Lower leg skin (tissue), 4 donors: ENCODE measurements at places on chromosomes 13 and 19. TPM values are rescaled to one million over a fixed set of nuclear protein-coding genes. Genes with fewer than 3 reads are reported as not detected.

GRCh38 chr19:29714371-29714952, 599 bp downstream of the C19orf12 start:
- no peak for DNase-seq

GRCh38 chr19:10450853-10451609, 30.7 kb downstream of the PDE4A start:
- no peak for DNase-seq

- DNase-seq, result no peak
Observed at GRCh38 chr19:1001538-1002166, 1.4 kb downstream of the GRIN3B start.

GRCh38 chr19:14440049-14440448, 6.9 kb downstream of the PKN1 start:
- DNase-seq, result peak; percentile 54

DNA sequence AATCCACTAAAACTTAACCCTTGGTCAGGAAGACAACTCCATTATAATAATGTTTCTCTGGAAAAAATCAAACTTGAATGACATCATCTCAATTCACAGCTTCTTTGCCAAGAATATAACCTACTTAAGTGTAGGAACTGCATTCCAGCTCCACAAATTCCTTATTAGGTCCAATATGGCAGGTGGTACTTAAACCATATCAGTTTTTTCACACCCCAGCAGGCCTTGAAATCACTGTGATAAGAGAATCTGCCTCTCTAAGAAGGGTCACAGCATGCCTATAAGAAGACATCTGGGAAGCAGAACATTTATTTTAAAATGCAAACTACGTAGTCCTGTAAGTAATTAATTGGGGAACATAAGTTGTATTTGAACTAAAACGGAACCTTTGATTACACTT, 687.8 kb downstream of the DIAPH3 start:
- no peak for DNase-seq

DNA sequence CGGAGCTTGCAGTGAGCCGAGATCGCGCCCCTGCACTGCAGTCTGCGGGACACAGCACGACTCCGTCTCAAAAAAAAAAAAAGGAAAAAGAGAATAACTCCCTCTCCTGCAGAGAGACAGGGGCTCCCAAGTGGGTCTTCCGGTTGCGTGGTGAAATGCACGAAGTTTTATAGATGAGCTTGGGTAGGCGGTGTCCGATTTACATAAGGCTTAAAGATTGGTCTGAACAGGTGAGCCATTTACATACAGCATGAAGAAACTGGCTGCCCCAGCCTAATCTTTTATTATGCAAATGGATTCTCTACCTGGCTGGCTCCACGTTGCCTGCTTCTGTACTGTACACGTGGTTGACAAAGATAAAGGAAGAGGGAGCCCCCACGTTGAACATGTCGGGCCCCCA, 19.5 kb downstream of the ADGRE2 start:
- DNase-seq, result no peak

DNA sequence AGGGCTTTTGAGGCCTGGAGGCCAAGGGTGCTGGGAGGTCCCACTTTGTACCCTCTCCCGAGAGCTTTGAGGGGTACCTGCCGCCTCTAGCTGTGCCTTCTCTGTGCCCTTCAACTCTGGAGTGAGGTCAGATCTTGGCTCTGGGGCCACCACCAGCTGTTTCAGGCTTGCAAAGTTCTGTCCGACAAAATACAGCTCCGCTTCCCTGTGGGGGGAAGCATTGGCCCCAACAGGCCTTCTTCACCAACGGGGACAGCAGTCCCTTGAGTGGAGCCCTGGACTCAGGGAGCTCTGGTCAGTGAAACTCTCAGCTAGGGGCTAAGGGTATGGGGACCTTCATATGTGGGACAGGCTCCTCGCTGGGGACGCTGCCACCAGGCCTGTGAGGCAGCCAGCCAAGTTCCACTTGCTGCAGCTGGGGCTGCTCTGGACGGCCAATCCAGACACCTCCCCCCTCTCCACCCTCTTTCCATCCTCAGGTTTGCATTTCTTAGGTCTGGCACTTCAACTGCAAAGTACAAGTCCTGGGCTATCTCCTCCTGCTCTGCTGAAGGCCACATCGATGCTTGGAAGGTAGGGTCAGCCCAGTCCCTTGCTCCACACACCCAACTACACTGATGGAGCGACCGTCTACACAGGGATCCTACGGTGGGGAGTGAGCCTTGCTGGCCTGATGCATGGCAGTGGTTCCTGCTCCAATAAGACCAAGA, 46.8 kb downstream of the C13orf46 start:
- DNase-seq, result peak; percentile 83

DNA sequence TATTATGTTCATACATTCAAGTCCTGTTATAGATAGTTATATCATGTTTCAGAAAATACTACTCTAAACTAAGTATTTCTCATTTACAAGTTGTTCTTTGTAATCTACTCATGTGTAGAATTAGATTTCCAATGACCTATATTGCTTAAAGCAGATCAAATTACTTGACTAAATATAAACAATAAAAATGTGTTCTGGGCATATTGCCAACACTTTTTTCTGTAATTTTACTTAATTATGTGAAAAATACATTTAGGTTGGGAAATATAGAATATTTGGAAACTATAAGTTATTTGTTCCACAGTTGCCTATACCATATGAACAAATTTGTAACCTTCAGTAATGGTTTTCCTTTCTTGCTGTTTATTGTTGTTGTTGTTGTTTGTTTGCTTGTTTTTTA, 275.2 kb upstream of the PCDH9 start:
- no peak for DNase-seq

DNA sequence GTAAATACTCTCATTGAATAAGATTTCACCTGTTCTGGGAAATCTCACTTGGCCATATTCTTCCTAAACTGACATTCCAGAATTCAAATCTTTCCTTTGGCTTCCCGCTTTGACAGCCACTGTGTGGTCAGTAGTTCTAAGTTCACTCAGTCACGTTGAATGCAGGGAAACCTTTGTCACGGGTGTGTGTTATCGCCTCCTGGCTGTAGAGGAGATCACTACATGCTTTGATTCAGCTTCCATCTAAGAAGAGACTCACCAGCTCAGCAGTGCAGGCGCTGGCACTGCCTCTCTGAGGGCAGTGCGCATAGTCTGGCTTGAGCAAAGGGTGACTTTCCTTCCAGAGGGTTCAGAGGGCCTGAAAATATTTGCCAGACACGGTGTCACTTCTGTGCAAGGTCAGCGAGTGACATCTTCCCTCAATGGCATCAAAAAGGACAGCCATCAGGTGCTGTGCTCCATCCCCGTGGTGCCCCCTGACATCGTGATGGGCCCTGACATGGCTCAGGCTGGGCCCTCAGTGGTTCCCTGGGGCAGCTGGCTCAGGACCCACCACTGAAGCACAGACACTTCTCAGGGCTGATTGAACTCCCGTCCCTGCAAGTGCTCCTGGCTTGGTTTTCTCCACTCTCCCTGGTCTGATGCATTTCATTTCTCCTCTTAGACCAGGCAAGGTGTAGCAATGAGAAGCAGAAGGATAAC, 635.4 kb upstream of the ARGLU1 start:
- no peak for DNase-seq

GRCh38 chr19:3006075-3006767, 22.9 kb downstream of the TLE2 start:
- no peak for DNase-seq

Gene MRPL4
- 77.2 TPM for total RNA-seq

Gene JAK3
- total RNA-seq, result 3.6 TPM

Gene KLK3
- 2.1 TPM for total RNA-seq

Gene LGALS14
- not detected for total RNA-seq

Gene GJB2
- total RNA-seq, result 53.0 TPM

Gene TNNT1
- total RNA-seq, result 24.0 TPM

Gene SKA3
- 0.53 TPM for total RNA-seq

Gene SHC2
- total RNA-seq, result 17.7 TPM

Gene RXFP2
- 0.19 TPM for total RNA-seq

Gene PRTN3
- total RNA-seq, result not detected
